ENCODE measurements at places on chromosomes 7 and 10.

- no peak for DNase-seq
These were observed 147.6 kb upstream of the AOAH start for GRCh38 chr7:36871863-36872262.

- no peak for DNase-seq
These were observed 13.1 kb upstream of the CAMK2G start for GRCh38 chr10:73887294-73888039.

DNA sequence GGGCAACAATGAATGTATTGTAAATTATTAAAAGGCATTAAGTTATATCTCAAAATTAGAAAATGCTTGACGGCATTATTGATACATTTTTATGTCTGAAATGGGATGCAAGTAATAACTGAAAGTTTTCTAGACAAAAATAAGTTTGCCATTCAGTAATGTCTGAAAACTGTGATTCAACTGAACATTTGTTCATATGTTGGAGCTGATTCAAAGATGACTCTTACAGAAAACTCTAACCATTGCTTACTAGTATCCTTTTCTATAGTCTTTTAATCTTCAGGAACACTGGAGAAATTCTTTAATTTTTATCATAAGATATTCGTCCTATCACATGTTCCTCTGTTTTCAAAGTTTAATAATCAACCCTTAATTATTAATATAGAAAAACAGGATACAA, 71.1 kb upstream of the TFEC start:
- DNase-seq, result no peak

DNA sequence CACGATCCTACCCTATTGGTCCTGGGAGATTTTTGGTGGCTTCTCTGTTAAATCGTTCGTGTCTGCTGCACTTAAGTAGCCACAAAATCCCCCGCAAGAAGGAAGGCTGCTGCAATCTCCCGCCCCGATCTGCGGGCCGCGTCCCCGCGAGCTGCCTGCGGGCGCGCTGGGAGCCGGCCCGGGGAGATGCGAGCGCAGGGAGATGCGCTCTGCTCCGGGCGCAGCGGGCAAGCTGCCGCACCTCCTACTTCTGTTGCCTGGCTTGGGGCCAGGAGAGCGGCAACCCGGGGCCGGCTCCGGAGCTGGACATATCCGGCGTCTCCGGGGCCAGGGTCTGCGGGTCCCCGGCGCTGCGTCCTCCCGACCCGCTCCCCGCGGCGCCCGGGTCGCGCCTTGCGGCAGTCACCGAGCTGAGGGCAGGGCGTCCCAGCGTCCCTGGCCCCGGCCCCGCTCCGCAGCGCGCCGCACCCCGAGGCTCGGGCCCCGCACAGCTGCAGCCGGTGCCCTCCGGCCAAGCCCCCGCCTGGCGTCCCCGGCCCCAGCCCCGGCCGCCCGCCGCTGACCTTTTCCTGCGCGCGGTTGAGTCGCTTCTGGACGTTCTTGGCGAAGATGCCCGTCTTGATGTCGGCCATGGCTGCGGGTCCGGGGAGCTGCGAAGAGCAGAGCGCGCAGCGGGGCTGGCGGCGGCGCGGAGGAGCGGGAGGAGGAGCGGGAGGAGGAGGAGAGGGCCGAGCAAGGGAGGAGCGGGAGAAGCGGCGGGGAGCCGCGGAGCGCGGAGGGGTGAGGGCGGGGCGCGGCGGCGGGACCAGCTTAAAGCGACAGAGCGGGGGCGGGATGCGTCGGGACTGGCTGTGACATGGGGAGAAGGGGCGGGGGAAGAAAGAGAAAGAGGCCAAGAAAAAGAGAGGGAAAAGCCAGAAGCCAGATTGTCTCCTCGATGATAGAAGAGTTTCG, at the start of gene AMPH:
TSS of gene AMPH (minus strand) at position 654 of the 954 bp plus-strand sequence. CDS start at position 632, 22 bp downstream.
- no peak for DNase-seq

GRCh38 chr7:109611656-109612055, 1042.0 kb downstream of the DNAJB9 start:
- peak; percentile 20 for DNase-seq

GRCh38 chr10:4588824-4589223, 237.2 kb upstream of the AKR1E2 start:
- DNase-seq, result no peak

GRCh38 chr7:55133630-55134358, 115.0 kb downstream of the EGFR start:
- no peak for DNase-seq

DNA sequence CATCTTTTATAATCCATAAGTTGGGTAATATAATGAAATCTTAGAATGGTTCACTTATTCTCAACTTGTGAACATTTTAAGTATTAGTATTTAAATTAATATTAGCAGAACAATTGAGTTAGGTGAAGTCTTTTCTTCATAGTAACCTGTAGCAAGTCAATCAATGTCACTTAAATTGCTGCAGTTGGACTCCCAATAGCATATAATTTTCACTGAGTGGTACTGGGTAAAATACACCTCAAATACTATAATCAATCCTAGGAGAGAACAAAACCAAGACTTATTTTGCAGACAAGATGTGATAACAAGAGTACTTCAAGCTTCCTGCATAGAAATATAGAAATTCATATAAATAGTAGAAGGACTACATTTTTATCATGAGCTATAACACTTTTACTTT, 677.9 kb upstream of the LRRN3 start:
- no peak for DNase-seq

DNA sequence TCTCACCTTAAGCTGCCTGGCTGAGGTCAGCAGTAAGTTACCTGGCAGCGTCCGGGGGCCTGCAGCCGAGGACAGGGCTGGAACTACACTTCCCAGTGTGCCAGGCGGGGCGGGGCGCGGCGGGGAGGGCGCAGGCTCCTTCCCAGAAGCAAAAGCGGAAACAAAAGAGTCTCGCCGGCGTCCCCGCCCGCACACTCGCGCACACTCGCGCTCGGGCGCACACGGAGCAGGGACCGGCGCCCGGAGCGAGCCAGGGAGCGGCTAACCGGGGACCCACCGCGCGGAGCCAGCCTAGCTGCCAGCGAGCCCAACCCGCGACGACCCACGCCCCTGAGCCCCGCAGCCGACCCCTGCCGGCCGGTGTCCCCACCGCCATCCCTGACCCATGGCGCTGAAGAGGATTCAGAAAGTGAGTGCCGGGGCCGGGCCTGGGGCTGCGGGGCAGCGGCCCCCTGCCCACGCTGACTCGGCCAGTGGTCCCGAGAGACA, at the start of gene UBE2D1:
TSS of gene UBE2D1 (plus strand) at position 190 of the 489 bp plus-strand sequence. CDS start at position 386, 196 bp downstream.
- peak; percentile 15 for DNase-seq

DNA sequence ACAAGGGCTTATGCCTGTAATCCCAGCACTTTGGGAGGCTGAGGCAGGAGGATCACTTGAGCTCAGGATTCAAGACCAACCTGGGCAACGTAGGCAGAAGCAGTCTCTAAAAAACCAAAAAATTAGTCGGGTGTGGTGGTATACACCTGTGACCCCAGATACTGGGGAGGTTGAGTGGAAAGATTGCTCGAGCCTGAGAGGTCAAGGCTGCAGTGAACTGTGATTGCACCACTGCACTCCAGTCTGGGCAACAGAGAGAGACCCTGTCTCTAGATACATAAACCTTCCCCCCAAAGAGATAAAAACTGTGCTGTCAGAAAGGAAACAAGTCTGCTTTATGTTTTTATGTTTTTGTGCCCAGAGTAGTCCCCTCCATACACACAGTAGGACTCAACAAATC, 27.5 kb upstream of the CDK13 start:
- no peak for DNase-seq

DNA sequence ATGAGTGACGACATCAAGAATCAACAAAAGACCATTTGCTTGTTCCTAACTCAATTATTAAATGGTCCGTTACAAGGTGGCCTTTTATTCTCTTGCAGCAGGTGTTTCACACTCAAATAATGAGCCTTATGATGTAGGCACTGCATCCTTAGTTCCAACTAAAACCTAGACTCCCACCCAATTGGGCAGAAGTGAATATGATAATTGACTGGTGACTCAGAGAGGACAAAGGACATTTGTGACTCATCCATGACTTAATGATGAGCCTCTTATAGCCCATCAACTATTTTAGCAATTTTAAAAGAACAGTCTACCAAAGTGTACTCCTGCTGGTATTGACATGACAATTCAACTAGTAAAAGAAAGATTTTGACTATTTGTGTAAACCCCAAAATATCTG, 1027.8 kb upstream of the PHF14 start:
- DNase-seq, result no peak

DNA sequence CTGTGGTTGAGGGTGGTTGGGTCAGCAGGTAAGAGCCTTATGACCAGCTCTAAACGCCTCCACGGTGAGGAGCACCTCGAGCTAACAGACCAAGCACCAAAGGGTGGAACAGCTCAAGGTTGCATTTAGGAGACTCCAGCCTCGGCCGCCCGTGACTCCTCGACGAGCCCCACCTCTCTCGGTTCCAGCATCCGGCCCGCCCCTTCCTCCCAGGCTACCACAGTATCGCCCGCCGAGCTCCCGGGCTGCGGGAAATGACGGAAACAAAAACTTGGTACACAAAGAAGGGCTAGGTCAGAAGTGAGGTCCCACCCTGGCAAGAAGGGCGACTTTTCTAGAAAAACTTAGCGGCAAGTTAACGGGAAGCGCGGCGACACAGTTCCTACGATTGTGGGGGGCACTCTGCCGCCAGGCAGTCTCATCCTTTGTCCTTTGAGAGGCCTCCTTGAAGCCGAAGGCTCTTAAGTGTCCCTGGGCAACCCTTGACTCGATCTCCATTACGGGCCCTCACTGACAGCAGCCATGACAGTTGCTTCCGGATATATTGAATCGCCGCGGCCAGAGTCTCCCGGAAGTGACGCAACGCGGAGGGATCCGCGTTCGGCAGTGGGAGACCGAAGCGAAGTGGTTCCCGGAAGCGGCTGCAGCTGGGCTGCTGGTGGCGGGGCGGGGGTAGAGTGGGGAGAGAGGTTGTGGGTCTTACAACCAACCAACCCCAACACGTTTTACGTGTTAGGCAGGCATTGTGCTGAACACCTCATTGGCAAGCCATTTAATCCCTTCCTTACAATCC, 40.2 kb upstream of the ZNF518A start:
- DNase-seq, result peak; percentile 77

DNA sequence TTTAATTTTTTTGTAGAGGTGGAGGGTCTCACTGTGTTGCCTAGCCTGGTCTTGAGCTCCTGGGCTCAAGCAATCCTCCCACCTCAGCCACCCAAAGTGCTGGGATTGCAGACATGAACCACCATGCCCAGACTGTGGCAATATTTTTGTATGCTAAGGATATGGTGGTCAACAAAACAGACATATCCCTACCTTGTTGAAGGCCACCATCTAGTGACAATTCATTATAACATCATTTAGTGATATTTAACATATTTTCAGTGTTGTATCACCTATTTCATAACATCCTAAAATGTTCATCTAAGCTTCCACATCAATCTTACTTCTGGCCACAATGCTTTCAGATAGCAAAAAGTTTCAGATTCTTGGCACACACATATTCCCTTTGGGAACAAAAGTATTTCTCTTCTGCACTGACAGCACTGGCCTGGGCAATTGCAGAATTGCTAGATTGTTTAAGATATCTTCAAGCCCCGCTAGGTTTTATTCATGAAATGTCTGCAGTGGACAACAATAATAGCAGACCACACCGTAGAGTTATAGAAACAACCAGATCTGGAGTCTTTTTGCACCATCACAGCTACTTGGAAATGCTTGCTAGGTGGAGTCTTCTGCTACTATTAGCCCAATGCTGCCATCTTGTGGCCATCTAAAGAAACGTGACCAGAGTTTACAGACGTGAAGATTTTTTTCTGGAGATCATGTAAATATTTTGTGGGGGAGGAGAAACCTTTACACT, 58.4 kb downstream of the DNAJC12 start:
- DNase-seq, result peak; percentile 28

All from NCI-H2081 treated with DMSO at 0.1 percent for 48 hours (cell line).